ENCODE measurements at places on chromosomes 1 and 21.

DNA sequence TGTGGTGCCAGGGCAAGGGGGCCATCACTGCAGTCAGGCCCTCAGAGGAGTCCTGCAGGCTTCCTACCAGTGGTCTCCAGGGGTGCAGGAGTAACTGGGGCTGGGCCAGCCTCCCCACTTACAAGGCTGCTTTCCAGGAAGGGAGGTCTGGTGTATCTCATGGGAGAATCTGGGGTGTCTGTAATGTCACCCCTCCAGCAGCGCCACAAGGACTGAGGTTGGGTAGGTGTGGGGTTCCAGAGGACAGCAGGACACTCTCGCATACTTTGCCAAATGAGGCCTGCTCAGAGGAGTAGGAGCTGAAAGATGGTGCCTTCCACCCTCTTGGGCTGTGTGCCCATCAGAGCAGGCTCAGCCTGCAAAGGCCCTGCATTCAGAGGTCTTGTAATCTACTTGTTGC lies 46.9 kb downstream of the TNNT2 start:
- DNase-seq, result no peak

GRCh38 chr1:51956528-51957509 lies 33.7 kb downstream of the RAB3B start:
- DNase-seq, result no peak

- no peak for DNase-seq
Measured at GRCh38 chr1:205417870-205418635, 3.8 kb downstream of the LEMD1 start.

DNA sequence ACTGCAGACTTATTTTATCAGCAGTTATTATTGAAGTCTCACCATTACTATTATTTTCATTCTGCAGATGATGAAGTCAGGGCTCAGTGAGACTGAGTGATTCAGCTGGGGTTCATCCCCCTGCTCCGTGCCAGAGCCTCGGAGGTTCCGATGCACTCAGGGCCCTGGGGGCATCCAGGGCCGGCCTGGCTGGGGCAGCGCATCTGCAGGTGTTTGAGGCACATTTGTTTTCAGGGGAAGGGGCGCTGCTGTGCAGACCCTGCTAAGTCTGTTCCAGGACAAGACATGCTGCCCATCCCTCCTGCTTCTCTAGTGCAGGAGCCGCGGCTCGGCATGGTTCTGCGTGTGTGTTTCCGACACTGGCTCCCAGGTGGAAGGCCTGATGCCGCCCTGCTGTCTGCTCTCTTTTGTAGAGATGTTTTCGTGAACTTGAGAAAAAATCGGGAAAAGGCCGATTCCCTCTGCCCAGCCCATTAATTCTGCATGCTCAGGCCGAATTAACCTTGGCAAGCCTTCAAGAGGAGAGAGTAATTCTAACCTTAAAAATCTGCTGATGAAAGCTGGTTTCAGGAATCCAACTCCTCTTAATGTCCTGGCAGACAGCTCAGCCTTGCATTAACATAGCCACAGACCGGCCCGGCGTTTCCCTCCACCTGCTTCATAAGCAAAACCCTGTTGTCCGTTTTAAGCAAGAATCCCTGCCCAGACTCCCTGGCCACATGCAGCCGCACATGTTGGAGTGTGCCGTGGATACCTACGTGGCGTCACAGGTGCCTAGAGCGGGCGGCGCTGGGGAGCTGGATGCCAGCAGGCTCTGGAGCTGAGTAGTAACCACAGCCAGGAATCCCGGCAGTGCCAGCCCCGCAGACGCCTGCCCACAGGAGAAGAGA lies 316.0 kb upstream of the VAMP3 start:
- no peak for DNase-seq

DNA sequence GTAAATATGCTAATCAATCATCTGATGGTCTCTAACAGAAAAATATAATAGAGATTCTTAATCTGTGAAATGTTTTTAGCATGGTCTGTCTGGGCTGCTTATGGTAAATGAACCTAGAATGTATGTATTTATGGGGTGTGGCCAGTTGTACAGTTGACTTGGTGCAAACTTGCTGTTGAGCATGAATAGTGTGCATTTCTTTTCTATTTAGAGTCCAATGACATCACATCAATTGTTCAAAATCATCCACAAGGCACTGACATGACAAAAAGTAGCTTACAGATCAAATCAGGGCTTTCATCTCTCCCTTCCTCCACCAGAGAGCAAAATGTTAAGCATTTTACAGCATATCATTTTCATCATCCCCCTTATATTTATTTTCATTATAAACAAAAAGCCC lies 1010.3 kb downstream of the KCNT2 start:
- no peak for DNase-seq

GRCh38 chr21:43209575-43210453 lies 41.0 kb downstream of the CRYAA start:
- DNase-seq, result no peak

DNA sequence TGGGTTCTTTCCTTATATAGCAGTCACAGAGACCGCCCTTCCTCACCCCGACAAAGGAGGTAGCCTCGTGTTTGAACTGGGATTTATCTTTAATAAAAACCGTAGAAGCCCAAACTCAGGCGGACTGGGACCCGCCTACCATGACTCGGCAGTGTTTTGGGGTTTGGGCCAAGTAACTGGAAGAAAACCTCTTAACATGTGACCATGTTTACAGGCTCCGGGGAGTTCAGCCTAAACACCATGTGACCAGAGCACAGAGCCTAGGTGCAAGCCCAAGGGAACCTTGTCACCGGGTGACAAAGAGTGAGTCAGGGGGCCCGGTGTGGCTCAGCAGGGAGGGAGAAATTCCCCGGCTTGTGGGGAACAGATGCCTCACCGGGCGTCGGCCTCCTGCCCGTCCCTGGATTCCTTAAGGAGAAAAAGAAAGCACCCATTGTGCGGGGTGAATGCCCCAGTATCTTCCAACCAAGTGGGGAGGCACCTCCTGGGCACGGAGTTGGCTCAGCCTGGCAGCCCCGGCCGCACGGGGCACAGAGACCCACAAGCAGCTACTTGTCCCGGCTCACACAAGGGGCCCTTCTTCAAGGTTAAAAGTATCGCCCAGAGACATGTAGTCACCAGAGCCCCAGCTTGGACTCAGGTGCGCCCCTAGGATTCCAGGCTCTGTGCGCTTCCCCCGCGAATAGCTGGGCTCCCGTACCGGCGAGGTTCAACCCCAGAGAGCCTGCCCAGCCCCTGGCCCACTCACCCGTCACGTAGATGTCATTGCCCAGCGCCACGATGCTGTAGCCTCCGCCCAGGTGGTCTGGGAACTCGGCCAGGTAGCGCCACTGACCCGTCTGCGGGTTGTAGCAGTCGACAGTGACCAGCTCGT lies 1.4 kb downstream of the KLHL21 start:
- no peak for DNase-seq

- no peak for DNase-seq
Measured at GRCh38 chr21:44049606-44050005, 37.5 kb downstream of the TRAPPC10 start.

DNA sequence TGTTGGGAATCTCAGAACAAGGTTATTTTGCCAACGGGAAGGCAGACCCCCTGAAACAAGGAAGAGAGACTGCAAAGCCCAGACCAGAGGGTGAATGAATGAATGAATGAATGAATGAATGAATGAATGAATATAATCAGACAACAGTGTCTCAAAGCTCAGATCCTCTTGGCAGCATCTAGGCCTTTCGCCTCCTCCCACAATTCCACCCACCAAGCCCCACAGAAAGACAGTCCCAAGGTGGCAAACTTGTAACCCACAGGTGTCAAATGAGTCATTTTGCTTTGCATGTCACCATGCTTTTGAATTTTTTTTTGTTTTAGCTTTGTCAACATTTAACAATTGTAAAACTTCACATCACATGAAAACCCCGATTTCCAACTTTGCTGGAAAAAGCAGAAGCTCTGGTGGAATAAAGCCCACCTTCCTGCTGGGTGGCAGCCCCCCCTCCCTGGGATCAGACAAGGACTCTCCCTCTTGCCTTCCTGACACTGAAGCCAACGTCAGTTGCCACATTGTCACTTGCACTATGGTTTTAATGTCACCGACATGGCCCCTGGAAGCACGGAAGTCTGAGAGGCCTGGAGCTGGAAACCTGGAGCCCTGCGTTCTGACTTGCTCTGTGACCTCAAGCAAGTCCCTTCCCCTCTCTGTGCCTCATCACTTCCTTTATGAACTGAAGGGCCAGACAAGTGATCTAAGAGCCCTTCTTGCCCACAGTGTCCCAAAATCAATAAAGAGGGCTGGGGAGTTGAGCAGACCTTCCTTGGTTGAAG lies 134.6 kb upstream of the RUNX3 start:
- DNase-seq, result no peak

DNA sequence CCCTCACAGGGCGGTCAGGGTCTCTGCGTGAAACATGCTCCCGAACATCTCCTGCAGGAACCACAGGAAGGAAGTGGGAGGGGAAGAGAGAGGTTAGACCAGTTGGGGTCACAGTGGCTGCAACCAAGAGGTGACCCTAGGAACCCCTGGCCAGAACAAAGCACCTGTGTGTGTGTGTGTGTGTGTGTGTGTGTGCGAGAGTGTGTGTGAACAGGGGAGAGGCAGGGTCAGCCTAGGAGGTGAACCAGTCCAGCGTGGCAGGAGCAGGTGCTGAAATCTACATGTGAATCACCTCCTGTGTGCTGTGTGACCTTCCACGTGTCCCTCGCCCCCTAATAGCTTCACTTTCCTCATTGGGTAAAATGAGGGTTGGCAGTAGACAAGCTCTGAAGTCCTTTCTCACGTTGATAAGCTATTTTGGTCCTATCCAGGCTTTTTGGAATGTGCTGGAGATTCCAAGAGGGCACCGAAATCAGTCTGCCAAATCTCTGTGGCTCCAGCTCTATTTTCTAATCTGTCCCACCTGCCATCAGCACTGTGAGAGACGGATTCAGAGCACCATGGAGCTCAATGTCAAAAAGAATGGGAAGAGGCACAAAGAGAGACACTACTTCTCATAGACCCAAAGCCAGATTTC lies 27.8 kb downstream of the SLC26A9 start:
- no peak for DNase-seq

- DNase-seq, result no peak
Measured at GRCh38 chr1:84972377-84972987, 24.4 kb downstream of the MCOLN2 start.

DNA sequence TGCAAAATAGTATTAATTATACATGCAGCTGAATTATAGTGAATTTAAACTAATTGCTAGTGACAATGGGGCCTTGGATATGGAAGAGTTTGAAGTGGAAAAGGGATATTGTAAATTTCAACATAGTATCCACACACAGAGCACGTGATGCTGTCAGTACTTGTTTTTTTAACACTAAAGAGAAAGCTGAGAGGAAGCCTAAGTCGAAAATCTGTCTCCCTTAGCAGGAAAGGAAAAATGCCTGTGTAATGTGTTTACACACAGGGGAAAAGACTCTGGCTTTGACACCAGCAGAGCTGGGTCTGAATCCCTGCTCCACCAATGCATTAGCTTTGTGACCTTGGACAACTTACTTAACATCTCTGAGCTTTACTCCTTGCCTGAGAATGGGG lies 42.6 kb downstream of the PCSK9 start:
- no peak for DNase-seq

GRCh38 chr1:172724765-172725613 lies 66.1 kb downstream of the FASLG start:
- no peak for DNase-seq

DNA sequence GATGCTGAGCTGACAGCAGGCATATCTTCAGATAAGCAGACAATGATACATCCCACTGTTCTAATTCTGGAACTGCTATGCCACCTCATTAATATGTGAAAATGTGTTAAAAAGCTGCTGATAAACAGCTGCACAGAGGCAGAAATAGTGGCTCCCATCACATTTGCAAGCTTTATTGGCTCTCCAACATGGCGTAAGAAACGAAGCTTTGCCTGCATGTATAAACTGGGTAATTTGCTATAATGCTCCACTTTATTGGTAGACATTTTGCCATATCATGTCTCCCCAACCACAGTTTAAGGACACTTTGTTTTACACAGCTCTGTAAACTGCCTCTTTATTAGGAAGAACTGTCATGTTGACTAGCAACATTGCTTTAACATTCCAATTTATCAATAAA lies 49.8 kb downstream of the SEC16B start:
- no peak for DNase-seq

GRCh38 chr1:18922319-18922726 lies 20.0 kb upstream of the ALDH4A1 start:
- DNase-seq, result no peak

DNA sequence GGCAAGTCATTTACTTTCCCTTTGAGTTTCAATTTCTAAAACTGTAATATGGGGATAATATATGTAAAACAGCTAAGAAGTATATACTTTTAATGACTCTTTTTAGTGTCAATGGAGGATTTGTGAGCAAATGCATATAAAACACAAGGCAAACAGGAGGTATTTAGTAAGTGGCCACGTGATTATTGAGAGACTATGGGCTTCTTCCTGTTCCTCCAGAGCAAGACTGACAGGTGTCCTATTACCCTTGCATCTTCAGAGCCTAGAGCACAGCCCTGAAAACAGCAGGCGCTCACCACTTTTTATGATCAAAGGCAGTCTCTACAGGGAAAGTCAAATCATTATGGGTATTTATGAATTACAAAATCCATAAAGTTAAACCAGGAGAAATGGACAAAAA lies 941 bp upstream of the ROR1 start:
- DNase-seq, result no peak

GRCh38 chr1:1910651-1911331 lies 4.3 kb upstream of the CALML6 start:
- DNase-seq, result no peak

DNA sequence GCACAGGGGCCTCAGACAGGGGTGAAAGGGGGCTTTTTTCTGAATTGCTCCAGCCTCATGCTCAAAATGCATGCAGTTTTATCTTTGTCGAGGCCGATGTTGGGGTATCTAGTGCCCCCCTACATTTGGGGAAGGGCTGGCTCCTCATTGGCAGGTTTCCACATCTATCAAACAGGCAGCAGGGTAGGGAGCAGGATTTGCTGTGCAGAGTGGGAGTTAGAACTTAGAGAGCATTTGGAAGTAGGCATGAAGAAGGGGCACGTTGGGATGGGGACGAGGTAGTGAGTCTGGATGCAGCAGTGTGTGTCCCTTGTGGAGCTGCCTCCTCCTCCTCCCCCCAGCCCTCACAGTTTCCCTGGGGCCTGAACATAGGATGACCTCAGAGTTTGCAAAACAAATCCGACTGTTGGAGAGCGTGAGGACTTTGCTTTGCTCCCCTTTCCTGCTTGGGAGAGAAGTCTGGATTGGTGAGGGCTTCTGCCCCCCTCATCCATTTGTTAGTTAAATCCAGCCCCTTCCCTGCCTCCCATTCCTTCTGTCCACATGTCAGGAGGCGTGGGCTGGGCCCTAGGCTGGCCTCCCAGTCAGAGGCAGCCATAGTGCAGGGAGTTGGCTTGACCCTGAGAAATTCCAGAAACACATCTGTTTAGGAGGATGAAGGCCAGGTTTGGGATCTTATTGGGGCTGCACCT lies 36.9 kb upstream of the GPR37L1 start:
- DNase-seq, result peak; percentile 80

GRCh38 chr1:180451504-180451903 lies 50.9 kb downstream of the ACBD6 start:
- DNase-seq, result no peak
